Activated CD8-positive, alpha-beta T cell treated with anti-CD3 and anti-CD28 coated beads, Interleukin-2, amount 10 ng/mL, durations not matched to agents 7 days and 5 days (primary cell): ENCODE measurements at places on chromosomes 1 and 21. TPM values are rescaled to one million over a fixed set of nuclear protein-coding genes. Genes with fewer than 3 reads are reported as not detected.
A peak's percentile ranks its signal among the peaks of the same experiment; 100 is the strongest.

GRCh38 chr1:9294405-9294773 lies 1.7 kb downstream of the SPSB1 start:
- no peak for DNase-seq

DNA sequence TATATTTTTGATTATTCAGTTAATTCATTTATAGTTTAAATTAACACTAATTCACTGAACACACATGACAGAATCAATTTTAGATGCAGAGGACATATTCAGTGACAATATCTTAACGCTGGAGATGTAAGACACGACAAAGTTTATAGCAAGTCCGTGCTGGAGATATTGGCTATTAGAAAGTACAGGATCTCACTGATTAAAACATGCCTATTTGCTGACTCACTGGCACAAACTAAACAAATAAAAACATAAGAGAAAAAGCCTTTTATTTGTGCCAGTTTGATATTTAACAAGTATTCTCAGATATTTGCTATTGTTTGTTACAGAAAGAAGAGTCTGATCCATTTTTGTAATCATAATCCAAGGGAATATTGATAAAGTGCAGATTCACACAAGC lies 1122.9 kb upstream of the B3GALT2 start:
- DNase-seq: no peak

GRCh38 chr1:172351346-172351745 lies 69.1 kb upstream of the C1orf105 start:
- DNase-seq: no peak

DNA sequence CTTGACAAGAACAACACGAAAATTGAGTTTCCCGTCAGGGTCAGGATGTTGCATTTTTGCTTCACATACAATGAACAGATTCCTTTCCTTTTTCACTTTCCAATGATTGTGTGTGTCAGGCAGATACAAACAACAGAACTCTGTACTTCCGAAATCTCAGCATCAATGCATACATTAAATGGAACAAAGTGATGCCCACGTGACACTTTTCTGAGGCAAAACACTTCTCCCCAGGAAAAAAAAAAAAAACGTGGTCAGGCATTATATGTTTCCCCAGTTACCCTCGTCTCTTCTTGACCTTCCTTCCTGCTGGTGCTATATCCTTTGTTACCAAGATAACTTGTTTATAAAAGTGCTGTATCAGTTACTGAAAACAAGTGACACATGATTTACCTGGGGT lies 181.8 kb downstream of the ZNF281 start:
- no peak for DNase-seq

DNA sequence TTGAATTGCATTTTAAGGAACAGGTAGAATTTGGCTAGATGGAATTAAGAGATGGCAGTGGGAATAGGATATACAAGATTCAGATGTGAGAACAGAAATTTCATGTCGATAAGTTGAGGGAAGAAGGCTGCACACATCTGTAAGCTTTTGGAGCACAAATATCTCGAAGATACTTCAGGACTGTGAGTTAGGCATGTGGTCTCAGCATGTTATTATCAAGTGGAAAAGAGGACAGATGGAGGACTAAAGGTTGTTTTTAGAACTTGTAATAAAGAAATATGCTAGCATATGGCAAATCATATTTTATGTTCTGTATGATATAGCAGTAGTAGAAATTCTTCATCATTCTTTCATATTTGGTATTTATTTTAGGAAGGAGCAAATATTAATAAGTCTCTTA lies 61.5 kb downstream of the KIF1B start:
- DNase-seq: no peak

- no peak for DNase-seq
These were observed 91.9 kb downstream of the CSMD2 start for GRCh38 chr1:34073028-34073695.

- peak; percentile 33 for DNase-seq
These were observed 11.5 kb upstream of the KCNAB2 start for GRCh38 chr1:6033986-6034749.

- no peak for DNase-seq
These were observed 16.4 kb downstream of the TNNT2 start for GRCh38 chr1:201360901-201361651.

DNA sequence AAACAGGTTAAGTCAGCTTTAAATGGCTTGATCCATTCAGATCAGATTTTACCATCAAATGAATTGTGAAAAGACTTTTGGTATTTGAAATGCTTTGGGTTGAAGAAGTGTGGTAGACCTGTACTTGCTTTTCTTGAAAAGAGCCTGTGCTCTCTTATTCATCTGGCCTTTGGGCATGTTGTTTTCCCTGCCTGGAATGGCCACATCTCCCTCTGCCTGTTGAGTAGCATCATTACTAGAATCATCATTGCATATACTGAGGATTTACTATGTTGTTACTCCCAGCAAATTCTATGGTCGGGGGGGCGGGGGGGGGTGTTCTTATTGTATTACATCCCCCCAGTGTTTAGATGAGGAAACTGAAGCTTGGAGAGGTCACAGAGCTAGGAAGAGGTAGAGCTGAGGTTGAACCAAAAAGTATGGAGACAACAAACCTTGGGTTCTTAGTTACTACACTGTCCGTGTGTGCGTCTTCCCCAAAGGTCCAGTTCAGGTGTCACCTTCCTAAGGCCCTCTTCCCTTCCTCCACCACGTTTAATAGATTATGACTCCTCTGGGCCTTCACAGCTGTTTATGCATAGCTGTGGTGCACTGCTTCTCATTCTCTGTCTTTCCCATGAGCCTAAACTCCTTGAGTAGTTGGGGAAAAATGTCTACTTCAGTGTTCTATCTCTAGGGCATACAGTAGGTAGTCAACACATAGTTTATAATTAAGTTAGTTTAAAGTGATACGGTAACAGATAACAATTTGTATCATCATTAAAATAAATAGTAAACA lies 246.4 kb upstream of the HOOK1 start:
- no peak for DNase-seq

DNA sequence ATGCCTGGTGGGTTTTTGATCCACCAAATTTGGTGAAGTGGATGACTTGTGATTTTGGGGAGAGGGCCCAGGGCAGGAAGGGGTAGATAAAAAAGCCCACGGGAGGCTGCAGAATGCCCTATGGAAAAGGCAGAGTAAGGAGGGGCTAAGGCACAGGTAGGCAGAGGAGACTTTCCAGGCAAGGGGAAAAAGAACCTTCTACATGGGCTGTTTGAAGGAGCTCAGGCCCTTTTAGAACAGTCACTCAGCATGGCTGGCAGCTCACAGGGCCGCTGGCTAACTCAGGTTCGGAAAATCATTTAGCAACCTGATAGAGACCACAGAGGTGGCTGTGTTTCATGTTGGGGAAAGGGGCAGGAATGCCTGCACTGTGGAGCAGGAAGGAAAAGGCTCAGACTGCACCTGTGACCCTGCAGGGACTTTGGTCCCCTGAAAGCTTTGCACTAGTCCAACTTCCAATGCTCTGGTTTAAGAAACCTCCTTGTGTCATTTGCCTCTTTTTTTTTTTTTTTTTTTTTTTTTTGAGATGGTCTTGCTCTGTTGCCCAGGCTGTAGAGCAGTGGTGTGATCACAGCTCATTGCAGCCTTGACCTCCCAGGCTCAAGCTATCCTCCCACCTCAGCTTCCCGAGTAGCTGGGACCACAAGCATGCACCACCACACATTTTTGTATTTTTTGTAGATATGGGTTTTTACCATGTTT lies 58.5 kb upstream of the ENAH start:
- no peak for DNase-seq

- DNase-seq: no peak
These were observed 78.8 kb upstream of the IPO9 start for GRCh38 chr1:201750120-201750519.

DNA sequence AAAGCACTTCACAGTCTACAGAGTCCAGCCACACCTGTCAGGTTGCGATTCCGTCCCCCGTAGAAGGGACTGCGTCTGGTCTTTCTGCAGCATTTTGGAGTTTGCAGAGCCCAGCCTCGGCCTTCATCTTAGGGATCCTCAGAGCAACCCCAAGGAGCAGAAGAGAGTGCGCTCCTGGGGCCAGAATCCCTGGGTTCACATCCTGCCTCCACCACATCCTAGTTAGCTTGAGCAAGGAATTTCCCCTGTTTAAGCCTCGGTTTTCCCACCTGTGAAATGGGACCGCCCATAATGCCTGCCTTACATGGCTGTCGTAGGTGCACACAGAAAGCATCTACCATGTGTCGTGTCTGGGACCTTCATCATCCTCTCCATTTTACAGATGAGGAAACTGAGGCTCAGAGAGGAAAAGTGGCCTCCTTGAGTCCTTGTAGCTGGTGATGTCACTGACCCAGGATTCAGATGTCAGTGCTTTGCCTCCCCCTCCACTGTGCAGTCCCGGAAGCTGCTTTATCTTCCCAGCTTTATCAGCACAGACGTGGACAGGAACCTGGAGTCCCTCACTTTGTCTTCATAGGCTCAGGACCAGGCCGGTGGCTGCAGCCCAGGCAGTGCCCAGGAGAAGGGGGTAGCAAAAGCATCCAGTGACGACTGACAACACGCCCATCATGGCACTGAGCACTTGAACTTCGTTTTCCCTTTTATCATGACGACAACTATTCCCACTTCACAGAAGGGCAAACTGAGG lies 438.5 kb downstream of the MATN1 start:
- DNase-seq: no peak

DNA sequence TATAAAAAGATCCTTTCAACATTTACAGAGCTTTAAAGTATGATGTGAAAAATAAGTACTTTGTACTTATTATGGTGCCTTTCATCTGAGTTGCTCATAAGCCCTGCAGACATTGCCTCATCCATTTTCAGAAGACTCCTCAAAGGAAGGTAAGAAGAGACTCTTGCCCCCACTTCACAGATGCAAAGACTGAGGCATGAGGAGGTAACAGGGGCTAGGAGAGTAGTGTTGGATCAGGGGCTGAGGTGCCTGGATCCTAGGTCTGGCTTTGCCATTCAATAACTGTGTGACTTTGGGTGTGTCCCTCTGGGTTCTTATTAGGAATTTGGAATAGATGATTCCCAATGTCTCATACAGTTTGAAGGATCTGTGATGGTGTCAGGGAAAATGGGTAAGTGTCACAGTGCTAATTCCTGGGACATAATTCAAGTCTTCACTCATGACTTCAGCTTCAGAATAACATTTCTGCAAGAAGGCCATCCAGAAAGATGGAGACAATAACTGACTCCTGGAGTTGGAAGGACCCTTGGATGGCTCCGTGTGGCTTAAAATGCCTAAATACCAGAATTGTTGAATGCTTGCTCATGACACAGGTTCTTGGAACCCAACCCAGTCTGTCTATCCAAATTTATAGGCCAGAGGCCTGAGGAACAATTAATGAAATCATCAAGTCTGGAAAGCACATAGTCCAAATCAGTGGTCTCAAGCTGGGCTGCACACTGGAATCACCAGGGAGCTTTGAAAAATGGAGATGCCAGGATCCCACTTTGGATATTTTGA lies 93.1 kb upstream of the RUNX1 start:
- DNase-seq: no peak

- DNase-seq: no peak
These were observed 183.0 kb upstream of the HOOK1 start for GRCh38 chr1:59631561-59632255.

SV2A gene
- total RNA-seq: 25.4 TPM

TRIM17 gene
- 4.0 TPM for total RNA-seq

SHISA4 gene
- total RNA-seq: not detected

SPRR2A gene
- not detected for total RNA-seq

DNALI1 gene
- total RNA-seq: not detected
